ENCODE measurements at places on chromosomes 16 and 17.

DNA sequence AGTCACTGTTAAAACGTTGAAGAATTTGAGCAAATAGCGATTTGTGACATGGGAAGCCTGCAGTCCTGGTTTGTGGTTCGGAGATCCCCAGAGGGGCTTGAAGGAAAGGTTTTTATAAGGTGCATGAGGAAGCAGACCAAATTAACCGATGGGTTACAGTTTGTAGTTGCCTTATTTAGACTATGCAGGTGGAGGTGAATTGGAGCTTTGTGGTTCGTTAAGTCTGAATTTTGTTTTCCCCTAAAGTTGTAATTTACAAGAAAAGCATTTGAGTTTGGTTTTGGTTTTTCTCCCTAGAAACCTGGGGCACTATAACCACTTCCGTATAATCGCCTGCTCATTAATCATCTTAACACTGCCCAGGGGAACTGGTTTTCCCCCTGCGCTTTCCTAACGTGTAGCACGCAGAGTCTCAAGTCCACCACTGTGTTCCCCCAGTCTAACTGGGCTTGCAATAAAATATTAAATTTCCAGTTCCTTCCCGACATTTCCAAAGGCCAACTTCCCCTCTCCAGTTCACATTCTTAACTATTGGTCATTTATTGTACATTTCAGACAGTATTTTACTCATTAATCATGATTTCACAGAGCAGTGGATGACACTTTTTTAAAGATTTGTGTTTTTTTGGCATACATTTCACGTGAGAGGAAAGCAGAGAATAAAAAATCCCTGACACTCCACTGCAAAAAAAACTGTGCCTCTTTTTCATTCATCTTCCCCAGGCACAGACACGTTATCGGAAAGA is 932 bp downstream of the ZNF267 start:
- no peak for DNase-seq

DNA sequence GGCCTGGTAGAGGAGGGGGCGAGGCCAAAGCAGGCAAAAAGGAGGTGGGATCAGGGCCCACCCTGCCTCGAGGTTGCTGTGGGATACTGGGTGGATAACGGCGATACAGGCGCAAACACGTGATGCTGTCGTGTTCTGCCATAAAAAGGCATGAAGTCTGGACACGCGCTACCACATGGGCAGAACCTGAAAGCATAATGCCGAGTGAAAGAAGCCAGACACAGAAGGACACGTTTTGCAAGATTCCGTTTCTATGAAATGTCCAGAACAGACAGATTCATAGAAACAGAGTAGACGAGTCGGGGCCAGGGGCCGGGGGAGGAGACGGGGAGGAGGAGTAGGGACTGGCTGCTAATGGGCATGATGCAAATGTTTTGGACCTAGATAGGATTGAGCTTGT is 43.5 kb downstream of the ZDHHC7 start:
- no peak for DNase-seq

GRCh38 chr17:16269658-16270057 is 52.6 kb downstream of the PIGL start:
- no peak for DNase-seq

- no peak for DNase-seq
Observed at GRCh38 chr17:76266244-76266938, 1.2 kb downstream of the UBALD2 start.

- no peak for DNase-seq
Observed at GRCh38 chr16:89373355-89374110, 116.8 kb downstream of the ANKRD11 start.

DNA sequence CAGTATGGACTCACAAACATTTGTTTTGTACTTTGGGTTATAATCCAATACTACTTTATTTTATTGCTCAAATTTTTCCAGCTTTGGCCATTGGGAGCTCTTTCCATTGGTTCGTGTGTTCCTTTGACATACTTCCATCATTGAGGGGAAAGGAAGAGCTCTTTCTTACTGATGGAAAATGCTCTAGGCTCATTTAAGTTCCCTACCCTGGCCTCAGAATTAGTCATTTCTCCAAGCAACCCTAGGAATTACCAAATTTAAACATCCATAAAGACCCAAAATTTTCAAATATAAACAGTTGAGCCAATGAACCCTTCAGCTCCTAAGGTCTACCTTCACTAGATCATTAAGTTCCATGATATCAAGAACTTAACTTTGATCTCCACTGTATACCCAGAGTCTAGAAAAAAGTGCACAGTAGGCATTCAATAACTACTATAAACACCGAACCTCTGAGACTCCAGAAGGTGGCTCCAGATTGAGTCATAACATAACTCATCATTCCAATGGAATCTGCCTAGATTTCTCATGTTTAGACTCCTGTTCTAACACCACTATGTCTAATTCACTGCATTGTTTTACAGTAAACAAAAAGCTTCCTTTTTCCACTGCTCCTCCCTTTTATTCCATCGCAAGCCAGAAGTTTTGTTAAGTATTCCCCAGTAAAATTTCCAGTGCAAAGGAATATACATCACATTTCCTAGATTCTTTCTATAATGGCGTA is 39.0 kb downstream of the SMURF2 start:
- DNase-seq: no peak

DNA sequence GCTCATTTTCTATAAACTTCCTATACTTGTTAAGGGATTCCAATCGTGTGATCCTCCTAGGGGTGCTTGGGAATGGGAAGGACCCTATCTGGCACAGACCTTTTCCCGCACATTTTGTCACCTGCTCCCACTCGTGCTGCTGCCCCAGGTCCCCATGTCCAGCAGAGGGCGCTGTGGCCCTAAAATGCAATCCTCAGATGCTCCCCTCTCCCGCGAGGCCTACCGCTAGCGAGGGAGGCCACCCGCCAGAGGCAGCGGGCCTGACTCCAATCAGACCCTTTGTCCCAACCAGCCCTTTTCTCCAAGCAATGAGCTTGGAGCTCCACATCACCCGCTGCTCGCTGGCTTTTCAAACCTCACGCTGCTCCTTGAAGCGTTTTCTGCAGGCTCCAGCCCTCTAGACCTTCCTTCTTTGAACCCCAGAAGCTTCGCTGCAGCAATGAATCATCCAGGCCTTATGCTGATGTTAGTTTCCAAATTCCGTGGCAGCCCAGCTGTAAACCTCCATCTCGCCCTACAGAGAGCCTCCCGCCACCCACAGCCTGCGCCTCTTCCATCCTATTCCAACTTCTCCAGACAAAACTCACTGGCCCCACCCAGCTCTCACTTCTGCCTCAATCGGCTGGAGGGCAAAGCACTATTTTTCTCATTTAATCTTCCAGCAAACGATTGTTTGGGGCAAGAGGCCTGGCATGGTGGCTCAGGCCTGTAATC is 23.6 kb upstream of the FZD2 start:
- DNase-seq: peak; percentile 97

GRCh38 chr17:1024076-1024475 is 27.1 kb downstream of the TIMM22 start:
- no peak for DNase-seq

DNA sequence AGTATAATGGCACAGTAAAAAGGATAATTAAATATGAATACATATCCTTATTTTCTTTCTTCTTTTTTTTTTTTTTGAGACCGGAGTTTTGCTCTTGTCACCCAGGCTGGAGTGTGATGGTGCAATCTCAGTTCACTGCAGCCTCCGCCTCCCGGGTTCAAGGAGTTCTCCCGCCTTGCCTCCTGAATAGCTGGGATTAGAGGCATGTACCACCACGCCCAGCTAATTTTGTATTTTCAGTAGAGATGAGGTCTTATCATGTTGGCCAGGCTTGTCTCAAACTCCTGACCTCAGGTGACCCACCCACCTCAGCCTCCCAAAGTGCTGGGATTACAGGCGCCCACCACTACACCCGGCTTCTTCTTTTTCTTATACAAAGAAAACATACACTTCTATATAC is 12.0 kb downstream of the GABARAPL2 start:
- DNase-seq: no peak

GRCh38 chr17:57249520-57249919 is 6.8 kb upstream of the MSI2 start:
- no peak for DNase-seq

- DNase-seq: no peak
Observed at GRCh38 chr17:58997756-58998553, 108.7 kb downstream of the TRIM37 start.

- DNase-seq: no peak
Observed at GRCh38 chr17:47279062-47279801, 25.6 kb downstream of the ITGB3 start.

- peak; percentile 71 for DNase-seq
Observed at GRCh38 chr17:38883592-38884526, 14.0 kb downstream of the LASP1 start.

- DNase-seq: no peak
Observed at GRCh38 chr16:56606476-56607108, 1.8 kb upstream of the MT2A start.

- no peak for DNase-seq
Observed at GRCh38 chr17:49342575-49342936, 19.5 kb downstream of the ZNF652 start.

GRCh38 chr17:59751955-59752413 is 44.5 kb downstream of the VMP1 start:
- no peak for DNase-seq

DNA sequence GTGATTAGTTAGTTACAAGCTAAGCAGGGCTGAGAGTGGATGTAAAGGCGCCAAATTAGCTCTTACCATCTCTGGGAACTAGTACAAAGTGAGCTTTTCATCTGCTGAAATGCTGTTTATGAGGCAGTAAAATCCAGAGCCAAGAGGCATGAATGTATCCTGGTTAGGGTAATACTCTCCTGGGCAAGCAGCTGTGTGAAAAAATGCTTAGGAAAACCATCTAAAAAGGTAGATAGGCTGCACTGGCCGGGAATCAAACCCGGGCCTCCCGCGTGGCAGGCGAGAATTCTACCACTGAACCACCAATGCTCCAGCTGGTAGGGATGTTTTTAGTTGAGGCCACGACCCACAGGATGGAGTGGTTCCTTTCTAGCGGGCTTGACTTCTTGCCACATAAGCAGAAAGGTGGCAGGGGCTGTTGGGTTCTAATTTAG is 23.0 kb downstream of the VAC14 start:
- DNase-seq: no peak

- peak; percentile 92 for DNase-seq
Observed at GRCh38 chr17:4566785-4567184, 6.4 kb upstream of the GGT6 start.

DNA sequence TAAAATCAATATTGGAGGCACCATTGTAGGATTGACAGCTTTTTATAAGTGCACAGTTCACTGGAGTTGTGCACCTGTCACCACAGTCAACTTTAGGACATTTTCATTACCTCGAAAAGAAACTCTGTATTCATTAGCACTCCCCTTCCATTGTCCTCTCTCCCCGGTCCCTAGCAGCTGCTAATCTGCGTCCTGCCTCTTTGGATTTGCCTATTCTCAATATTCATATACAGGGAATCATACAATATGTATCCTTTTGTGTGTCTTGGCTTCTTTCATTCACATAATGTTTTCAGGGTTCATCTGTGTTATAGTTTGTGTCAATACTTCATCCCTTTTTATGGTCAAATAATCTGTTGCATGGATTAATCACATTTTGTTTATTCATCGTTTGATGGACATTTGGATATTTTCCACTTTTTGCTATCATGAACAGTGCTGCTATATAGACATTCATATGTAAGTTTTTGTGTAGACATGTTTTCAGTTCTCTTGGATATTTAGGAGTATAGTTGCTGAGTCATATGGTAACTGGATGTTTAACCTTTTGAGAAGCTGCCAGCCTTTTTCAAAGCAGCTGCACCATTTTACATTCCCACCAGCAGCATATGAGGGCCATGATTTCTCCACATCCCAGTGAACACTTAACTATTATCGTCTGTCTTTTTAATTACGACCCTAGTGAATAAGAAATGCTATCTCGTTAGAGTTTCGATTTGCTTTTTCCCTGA is 9.8 kb downstream of the DNAJA3 start:
- no peak for DNase-seq

- no peak for DNase-seq
Observed at GRCh38 chr16:69476920-69477443, 52.6 kb downstream of the CYB5B start.

GRCh38 chr16:79008869-79009179 is 591.7 kb downstream of the MAF start:
- no peak for DNase-seq

DNA sequence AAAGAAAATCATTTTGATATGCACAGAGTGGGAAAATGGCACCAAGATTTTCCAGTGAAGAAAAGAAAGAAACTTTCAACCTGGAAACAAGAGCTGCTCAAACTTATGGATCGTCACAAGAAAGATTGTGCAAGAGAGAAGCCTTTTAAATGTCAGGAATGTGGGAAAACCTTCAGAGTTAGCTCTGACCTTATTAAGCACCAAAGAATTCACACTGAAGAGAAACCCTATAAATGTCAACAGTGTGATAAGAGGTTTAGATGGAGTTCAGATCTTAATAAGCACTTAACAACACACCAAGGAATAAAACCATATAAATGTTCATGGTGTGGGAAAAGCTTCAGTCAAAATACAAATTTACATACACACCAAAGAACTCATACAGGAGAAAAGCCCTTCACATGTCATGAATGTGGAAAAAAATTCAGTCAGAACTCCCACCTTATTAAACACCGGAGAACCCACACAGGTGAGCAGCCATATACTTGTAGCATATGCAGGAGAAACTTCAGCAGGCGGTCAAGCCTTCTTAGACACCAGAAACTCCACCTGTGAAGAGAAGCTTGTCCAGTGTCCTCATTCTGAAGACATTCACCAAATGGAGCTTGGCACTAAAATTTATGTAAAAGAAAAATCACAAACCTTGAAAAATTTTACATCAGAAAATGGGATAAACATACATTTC is 12.2 kb downstream of the ZNF75A start:
- DNase-seq: no peak

DNA sequence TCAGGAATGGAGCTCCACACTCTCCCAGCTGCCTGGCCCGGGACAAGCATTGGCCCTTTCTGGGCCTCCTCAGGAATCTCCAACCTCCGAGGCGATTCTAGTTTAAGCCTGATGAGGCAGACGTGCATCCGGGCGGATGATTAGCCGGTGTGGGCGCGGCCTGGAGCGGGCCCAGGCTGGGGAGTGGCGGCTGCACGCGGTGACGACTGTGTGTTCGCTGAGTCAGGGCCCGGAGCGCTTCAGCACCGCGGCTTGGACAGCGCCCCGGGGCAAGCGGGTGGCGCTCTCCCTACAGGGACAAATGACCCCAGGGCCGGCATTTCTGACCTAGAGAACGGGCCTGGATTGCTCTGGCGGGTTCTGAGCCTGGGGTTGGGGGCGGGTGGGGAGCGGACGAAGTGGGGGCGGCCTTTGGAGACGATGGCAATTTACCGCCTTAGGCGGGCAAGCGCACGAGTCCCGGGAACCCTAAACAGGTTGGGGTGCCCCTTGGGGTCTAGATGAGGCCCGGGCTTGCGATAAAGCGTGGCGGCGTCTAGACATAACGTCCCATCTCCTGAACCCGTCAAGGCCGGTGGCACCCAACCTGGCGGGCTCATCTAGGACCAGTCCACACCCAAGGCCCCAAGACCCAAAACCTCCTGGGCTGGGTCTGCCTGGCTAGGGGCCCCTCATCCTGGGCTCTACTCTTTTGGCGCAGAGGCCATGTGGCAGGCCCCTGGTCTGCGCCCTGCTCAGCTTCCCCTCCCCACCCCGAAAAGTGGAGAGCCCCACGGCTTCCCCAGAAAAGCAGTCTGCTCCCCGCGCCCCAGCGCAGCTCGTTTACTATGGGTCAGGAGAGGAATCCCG is 22.3 kb upstream of the ZNHIT3 start:
- peak; percentile 98 for DNase-seq

GRCh38 chr16:85987750-85988078 is 88.8 kb downstream of the IRF8 start:
- DNase-seq: no peak

Measured in H9 (cell line).